T-cell (primary cell): ENCODE measurements at places on chromosomes 2 and 18.

GRCh38 chr2:238728330-238729260 lies 119.3 kb upstream of the TWIST2 start:
- H3K36me3 ChIP-seq = no peaks in the 10 kb centered on the region
- H3K4me3 ChIP-seq = no peak overlapping the region
- DNase-seq = no peak
- H3K4me1 ChIP-seq = no peaks in the 10 kb centered on the region
- no peaks in the 10 kb centered on the region for H3K27me3 ChIP-seq

DNA sequence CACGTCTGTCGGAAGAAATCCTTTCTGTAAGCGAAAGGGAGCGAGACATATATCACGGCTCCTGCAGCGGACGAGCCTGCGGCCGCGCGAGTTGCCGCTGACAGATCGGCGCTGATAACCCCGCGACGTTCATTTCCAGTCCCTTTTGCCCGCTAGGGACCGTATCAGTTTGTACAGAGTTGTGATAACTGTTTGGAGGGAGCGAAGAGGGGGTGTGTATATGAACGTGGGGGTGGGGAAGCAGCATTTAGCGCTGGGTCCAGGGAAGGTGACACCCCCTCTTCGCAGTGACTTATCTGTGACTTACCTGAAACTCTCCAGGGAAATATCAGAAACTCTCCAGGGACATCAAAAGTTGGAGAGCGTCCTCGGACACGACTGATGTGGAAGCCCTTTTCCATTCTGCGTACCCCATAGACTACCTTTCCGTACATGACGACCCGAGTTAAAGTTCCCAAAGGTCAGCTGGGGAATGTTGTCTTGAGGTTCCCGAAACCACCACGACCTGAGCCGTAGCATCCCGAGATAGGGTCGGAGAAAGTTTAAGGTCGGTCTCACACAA lies 948 bp upstream of the GATA6 start:
- peaks cover 60% of the 10 kb centered on the region for H3K4me1 ChIP-seq
- H3K36me3 ChIP-seq = no peaks in the 10 kb centered on the region
- no peak overlapping the region for H3K4me3 ChIP-seq
- H3K27me3 ChIP-seq = peaks cover 90% of the 10 kb centered on the region
- no peak overlapping the region for H3K27ac ChIP-seq
- DNase-seq = no peak

- no peak for DNase-seq
- H3K36me3 ChIP-seq = no peaks in the 10 kb centered on the region
- no peak overlapping the region for H3K4me3 ChIP-seq
- no peak overlapping the region for H3K27ac ChIP-seq
Measured at GRCh38 chr2:10914272-10914693, 2.5 kb downstream of the KCNF1 start.

GRCh38 chr18:75124551-75124950 lies 84.4 kb downstream of the PTGR3 start:
- no peak overlapping the region for H3K27ac ChIP-seq
- DNase-seq = no peak
- H3K36me3 ChIP-seq = no peaks in the 10 kb centered on the region
- H3K27me3 ChIP-seq = peaks cover 15% of the 10 kb centered on the region
- no peak overlapping the region for H3K4me3 ChIP-seq

DNA sequence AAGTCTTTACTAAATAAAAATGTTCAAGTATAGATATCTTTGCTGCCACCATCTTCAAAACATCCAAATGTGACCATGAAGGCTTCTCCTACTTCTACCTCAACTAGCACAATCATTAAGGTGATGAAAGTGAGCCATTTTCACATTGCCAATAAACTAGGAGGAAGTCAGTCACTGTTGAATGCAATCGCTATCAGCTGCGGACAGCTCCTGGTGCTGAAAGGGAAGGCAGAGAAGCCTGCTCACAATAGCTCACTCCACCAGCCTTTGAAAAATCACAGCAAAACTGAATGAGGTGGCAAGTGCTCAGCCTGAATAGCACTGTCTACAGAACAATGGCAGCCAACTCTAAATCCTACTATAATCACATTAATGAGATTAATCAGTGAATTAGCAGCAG lies 2.2 kb downstream of the MYT1L start:
- no peaks in the 10 kb centered on the region for H3K27me3 ChIP-seq
- H3K36me3 ChIP-seq = no peaks in the 10 kb centered on the region
- no peak overlapping the region for H3K4me3 ChIP-seq
- no peak overlapping the region for H3K27ac ChIP-seq

- DNase-seq = no peak
- peaks cover 3% of the 10 kb centered on the region for H3K4me1 ChIP-seq
- H3K36me3 ChIP-seq = no peaks in the 10 kb centered on the region
- no peak overlapping the region for H3K4me3 ChIP-seq
Measured at GRCh38 chr2:54999182-54999581, 51.1 kb downstream of the RTN4 start.

DNA sequence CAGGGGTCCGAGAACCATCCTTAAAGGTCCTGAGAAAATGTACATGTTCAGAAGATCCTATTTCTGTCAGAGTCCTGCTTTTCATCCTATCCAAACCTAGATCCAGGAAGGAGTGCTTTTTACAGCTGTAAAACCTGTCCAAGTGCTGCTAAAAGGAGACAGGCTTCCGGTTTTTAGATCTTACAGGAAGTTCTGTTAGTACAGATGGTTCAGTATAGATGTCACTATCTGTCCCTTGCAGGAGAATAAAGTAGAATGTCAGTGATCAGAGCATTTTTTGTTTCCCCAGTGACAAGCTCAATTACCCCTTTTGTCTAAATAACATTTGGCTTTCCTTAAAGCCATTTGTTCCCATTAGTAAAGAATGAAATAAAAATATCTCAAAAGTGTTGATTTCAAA lies 98.3 kb downstream of the NRP2 start:
- no peaks in the 10 kb centered on the region for H3K27me3 ChIP-seq
- no peaks in the 10 kb centered on the region for H3K36me3 ChIP-seq
- no peak overlapping the region for H3K27ac ChIP-seq
- no peak for DNase-seq
- H3K4me3 ChIP-seq = no peak overlapping the region

DNA sequence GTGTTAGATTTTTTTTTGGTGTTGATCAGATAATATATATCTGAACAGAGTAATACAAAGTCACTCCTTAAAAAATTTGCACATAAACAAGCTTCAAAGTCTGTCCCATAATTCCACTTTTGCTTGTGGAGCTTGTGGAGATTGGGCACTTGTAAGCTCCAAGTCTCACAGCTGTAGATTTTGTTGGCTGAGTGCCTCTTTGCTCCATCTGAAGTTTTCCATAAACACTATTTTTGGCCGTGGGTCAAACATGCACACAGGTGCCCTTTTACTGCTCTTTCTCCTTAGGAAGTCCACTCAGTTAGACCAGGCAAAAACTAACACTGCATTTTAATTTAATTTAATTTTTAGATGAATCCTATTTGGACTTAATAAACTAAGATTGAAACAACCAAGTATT lies 3.6 kb upstream of the KCNJ13 start:
- H3K4me3 ChIP-seq = no peak overlapping the region
- no peak overlapping the region for H3K27ac ChIP-seq
- DNase-seq = no peak
- no peaks in the 10 kb centered on the region for H3K36me3 ChIP-seq
- no peaks in the 10 kb centered on the region for H3K4me1 ChIP-seq
- H3K27me3 ChIP-seq = no peaks in the 10 kb centered on the region

DNA sequence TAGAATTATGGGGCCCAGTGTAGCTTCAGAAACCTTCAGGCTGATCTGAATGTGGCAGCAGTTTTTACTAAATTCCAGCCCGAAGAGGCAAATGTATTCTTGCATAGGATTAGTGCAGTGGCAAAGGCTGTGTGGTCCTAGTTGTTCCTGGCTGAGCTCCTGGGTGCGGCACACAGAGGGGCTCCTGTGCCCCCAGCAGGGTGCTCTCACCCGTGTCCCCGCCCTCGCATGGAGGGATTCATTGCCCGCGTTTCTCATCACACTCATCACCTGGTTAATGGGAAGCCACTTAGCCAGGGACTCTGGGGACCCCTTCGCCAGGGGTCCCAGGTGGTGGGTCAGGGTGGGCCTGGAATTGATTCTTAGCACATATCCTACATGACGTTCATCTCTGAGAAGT lies 3.9 kb downstream of the KCNG2 start:
- H3K27ac ChIP-seq = no peak overlapping the region
- peaks cover 2% of the 10 kb centered on the region for H3K4me1 ChIP-seq
- DNase-seq = no peak
- no peak overlapping the region for H3K4me3 ChIP-seq

DNA sequence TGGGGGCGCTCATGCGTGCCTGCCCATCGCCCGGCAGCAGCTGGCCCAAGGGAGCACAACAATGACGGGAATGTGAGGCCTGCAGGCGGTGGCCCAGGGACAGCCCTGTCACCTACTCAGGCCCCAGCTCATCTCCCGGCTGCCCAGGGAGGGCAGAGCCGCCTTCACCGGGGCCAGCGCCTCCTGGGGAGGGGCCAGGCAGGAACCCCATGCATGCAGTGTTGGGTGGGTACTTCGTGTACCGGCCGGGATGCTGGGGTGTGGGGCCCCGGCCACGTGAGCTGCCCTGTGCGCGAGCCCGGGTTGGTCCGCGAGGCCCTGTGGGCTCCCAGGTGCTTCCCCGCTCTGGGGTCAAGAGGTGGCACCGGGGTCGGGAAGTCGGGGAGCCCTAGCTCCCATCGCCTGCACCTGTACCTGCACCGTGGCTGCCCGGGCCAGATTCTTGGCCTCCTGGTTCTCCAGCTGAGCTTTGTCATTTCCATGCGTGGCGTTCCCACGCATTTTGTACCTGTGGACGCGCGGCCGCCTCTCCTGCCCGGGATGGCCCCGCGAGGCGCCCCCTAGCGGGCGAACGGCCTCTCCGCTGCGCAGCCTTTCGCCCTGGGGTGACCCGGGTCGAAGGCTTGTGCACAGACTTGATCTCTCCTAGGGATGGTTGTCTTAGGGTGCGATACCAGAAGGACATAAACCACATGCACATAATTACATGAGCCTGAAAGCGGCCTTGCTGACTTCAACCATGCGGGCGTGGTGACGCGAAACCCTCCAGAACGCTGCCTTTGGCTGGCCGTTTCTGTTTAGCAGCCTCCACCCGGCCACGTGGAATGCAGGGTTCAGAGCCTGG lies 950 bp downstream of the KLHL30 start:
- no peak overlapping the region for H3K4me3 ChIP-seq
- H3K27ac ChIP-seq = no peak overlapping the region
- peaks cover 2% of the 10 kb centered on the region for H3K27me3 ChIP-seq
- H3K4me1 ChIP-seq = peaks cover 14% of the 10 kb centered on the region
- H3K36me3 ChIP-seq = no peaks in the 10 kb centered on the region
- no peak for DNase-seq

- H3K4me1 ChIP-seq = no peaks in the 10 kb centered on the region
- no peaks in the 10 kb centered on the region for H3K36me3 ChIP-seq
- no peak overlapping the region for H3K27ac ChIP-seq
Measured at GRCh38 chr18:32930695-32931301, 158.0 kb upstream of the KLHL14 start.

GRCh38 chr2:159468257-159468656 lies 148.1 kb downstream of the BAZ2B start:
- H3K27me3 ChIP-seq = no peaks in the 10 kb centered on the region
- DNase-seq = no peak
- H3K4me1 ChIP-seq = no peaks in the 10 kb centered on the region
- no peak overlapping the region for H3K27ac ChIP-seq
- no peak overlapping the region for H3K4me3 ChIP-seq

GRCh38 chr2:96692094-96692971 lies 47.5 kb downstream of the LMAN2L start:
- no peaks in the 10 kb centered on the region for H3K4me1 ChIP-seq
- peaks cover 3% of the 10 kb centered on the region for H3K27me3 ChIP-seq
- H3K36me3 ChIP-seq = no peaks in the 10 kb centered on the region
- no peak overlapping the region for H3K27ac ChIP-seq
- H3K4me3 ChIP-seq = no peak overlapping the region
- no peak for DNase-seq

DNA sequence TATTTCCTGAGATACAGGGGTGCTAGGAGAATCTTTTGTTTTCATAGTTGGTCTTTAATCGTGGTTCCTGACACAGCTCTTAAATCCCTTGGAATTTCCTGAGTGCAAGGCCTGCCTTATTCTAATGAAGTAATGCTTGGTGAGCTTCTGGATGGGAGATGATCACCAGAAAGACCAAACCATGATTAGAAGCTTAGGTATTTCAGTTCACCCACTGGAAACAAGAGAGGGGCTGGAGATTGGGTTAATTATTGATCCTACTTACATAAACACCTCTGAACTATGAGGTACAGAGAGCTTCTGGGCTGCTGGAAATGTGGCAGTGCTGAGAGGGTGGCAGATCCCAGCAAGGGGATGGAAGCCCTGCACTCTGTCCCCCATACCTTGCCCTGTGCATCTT lies 406.8 kb downstream of the THSD7B start:
- H3K27ac ChIP-seq = no peak overlapping the region
- H3K4me1 ChIP-seq = no peaks in the 10 kb centered on the region
- no peak overlapping the region for H3K4me3 ChIP-seq

GRCh38 chr2:140669911-140670310 lies 1460.9 kb downstream of the LRP1B start:
- no peaks in the 10 kb centered on the region for H3K27me3 ChIP-seq
- no peaks in the 10 kb centered on the region for H3K36me3 ChIP-seq
- H3K4me3 ChIP-seq = no peak overlapping the region
- H3K27ac ChIP-seq = no peak overlapping the region
- no peak for DNase-seq
- H3K4me1 ChIP-seq = no peaks in the 10 kb centered on the region

DNA sequence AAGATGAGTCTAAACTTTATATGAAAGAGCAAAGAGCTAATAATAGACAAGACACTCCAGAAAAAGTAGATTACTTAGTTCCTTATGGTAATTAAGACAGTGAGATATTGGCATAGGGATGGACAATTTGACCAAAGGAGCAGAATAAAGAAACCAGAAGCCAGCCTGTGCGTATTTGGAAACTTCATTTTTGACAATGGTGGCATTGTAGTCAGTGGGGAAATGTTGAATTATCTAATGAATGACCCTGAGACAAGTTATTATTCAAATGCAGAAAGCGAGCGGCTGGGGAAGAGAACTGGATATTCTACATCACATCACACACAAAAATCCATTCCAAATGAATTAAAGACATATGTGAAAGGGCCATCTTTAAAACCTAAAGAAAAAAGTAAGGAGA lies 144.3 kb downstream of the DTNB start:
- H3K4me3 ChIP-seq = no peak overlapping the region
- H3K4me1 ChIP-seq = no peaks in the 10 kb centered on the region
- no peak for DNase-seq
- no peak overlapping the region for H3K27ac ChIP-seq
- no peaks in the 10 kb centered on the region for H3K36me3 ChIP-seq

DNA sequence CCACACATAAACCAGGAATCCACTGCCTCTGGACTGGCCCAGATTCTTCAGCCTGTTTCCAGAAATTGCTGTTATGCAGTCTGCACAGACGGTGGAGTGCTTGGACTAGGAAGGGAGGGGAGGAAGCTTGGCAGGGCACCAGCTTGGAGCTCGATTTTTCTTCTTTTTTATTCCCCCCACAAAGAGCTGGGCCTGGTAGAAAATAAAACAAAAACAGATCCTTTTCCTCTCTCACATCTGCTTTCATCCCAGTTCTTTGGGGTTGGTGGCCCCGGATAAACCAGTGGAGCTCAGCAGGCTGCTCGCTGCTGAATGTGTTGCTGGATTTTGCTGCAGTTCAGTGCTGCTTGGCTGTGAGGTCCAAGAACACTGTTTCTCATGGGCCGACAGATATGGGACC lies 16.0 kb downstream of the LRRTM1 start:
- no peak overlapping the region for H3K4me3 ChIP-seq
- H3K36me3 ChIP-seq = no peaks in the 10 kb centered on the region
- no peak for DNase-seq
- H3K4me1 ChIP-seq = no peaks in the 10 kb centered on the region
- H3K27me3 ChIP-seq = no peaks in the 10 kb centered on the region
- H3K27ac ChIP-seq = no peak overlapping the region
